Left lung (tissue), 14 donors: ENCODE measurements at places on chromosomes 3 and 15. TPM values are rescaled to one million over a fixed set of nuclear protein-coding genes. Genes with fewer than 3 reads are reported as not detected.

DNA sequence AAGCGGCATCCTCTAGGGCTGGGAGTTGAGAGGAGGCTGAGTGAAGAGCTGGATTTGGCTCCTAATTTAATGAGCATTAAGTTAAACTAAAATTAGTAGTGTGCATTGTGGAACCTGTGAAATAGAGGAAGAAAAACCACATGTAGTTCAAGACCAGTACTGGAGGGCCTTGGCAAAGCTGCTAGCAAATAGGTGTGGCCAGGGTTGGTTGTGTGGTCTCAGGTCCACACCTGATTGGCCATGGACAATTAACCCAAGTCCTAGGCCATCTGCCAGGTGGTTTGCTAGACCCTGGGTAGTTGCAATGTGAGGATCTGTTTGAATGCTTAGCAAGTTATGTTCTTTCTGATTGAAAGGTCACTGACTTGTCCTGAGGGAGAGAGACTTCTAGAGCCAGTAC is 275.5 kb downstream of the PDCD6IP start:
- no peak overlapping the region for H3K4me3 ChIP-seq
- H3K36me3 ChIP-seq = no peaks in the 10 kb centered on the region
- no peak for DNase-seq
- no peaks in the 10 kb centered on the region for H3K27me3 ChIP-seq

- no peaks in the 10 kb centered on the region for H3K27me3 ChIP-seq
- no peak overlapping the region for H3K27ac ChIP-seq
- no peak for DNase-seq
- peaks cover 69% of the 10 kb centered on the region for H3K4me1 ChIP-seq
- H3K4me3 ChIP-seq = no peak overlapping the region
Observed at GRCh38 chr3:45607790-45608189, 13.2 kb downstream of the LIMD1 start.

DNA sequence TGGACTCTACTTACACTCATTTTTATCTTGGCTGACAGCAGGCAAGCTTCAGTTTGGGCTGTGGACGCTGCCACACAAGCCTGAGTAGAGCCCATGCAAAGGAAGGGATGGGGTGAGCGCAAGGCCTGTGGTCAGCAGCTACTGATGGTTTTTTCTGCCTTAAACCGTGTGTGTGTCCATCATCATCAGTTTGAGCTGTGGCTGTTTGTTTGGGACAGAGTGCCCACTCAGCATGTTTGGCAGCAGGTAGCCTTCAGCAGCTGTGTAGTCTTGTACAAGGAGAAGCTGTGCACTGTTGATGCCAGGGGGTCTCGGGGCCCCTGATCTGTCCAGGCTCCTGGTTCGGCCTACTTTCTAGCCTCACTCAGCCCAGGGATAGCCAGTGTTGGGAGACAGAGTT is 3.5 kb downstream of the RBM15B start:
- no peak overlapping the region for H3K4me3 ChIP-seq
- DNase-seq = no peak
- H3K36me3 ChIP-seq = peaks cover 4% of the 10 kb centered on the region
- H3K27me3 ChIP-seq = no peaks in the 10 kb centered on the region
- no peak overlapping the region for H3K27ac ChIP-seq

DNA sequence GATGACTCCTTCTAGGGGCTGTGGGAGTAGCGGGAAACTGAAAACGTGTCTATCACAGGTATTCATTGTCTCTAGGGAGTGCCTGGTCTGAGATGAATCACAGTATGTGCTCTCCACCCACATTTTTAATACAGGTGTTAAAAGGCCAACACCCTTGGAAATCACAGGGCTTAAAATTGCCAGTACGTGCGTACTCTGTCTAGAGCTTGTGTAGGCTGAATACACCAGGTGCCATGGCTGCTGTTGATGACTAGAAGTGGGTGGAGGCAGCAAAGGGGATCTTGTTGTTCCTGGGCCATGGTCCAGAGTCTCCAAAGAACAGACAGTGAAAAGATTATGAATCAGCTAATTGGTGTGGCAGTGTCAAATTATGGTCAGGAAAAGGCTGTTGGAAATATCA is 35.1 kb upstream of the P3H2 start:
- no peak overlapping the region for H3K4me3 ChIP-seq
- H3K4me1 ChIP-seq = no peaks in the 10 kb centered on the region
- no peak overlapping the region for H3K27ac ChIP-seq
- DNase-seq = no peak

DNA sequence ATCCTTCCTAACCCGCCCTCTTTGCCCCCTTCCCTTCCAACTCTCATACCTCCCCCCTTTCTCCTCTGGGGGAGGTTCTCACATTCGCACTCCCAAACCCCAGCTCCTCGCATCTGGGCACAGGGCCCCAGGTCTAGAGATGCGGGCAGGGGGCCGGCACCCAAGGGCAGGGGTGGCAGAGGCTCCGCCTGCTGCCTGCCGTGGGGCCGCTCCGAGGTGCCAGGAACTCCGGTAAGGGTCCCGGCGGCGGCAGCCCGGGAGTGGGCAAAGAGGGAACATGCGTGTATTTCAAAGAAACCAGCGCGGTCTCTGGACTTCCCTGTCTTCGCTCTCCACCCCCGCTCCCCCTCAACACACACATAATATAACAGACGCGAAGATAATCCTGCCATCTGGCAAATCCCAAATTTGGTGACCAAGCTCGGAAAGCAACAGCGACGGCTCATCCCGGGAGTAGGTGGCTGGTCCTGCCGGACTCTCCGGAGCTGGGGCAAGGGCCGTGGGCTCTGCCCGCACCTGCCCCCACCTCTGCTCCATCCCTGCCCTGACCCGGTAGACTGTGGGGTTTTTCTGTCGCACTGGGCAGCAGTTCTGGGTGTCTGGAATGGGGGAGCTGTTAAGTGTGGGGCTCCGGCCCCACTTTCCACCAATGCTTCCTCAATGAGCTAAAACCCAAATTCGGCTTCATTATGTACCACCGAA is 31.0 kb downstream of the NR2F2 start:
- H3K4me3 ChIP-seq = no peak overlapping the region
- H3K27me3 ChIP-seq = peaks cover 98% of the 10 kb centered on the region
- H3K27ac ChIP-seq = no peak overlapping the region
- DNase-seq = peak; percentile 78

GRCh38 chr3:127608362-127608718 is 10.1 kb downstream of the MCM2 start:
- no peak overlapping the region for H3K27ac ChIP-seq
- DNase-seq = no peak

- H3K4me3 ChIP-seq = no peak overlapping the region
- no peak for DNase-seq
- no peaks in the 10 kb centered on the region for H3K27me3 ChIP-seq
- H3K4me1 ChIP-seq = no peaks in the 10 kb centered on the region
- H3K36me3 ChIP-seq = no peaks in the 10 kb centered on the region
- H3K27ac ChIP-seq = no peak overlapping the region
Observed at GRCh38 chr3:180409883-180410282, 192.1 kb upstream of the TTC14 start.

- H3K27me3 ChIP-seq = no peaks in the 10 kb centered on the region
- H3K4me1 ChIP-seq = peaks cover 29% of the 10 kb centered on the region
- no peak for DNase-seq
- peak overlapping the region; percentile 60 for H3K27ac ChIP-seq
- H3K36me3 ChIP-seq = peaks cover 8% of the 10 kb centered on the region
Observed at GRCh38 chr15:72272997-72273352, 621 bp upstream of the PARP6 start.

GRCh38 chr3:123767009-123767372 is 117.1 kb downstream of the MYLK start:
- H3K27me3 ChIP-seq = no peaks in the 10 kb centered on the region
- H3K4me3 ChIP-seq = no peak overlapping the region
- no peak overlapping the region for H3K27ac ChIP-seq
- DNase-seq = no peak
- no peaks in the 10 kb centered on the region for H3K4me1 ChIP-seq

DNA sequence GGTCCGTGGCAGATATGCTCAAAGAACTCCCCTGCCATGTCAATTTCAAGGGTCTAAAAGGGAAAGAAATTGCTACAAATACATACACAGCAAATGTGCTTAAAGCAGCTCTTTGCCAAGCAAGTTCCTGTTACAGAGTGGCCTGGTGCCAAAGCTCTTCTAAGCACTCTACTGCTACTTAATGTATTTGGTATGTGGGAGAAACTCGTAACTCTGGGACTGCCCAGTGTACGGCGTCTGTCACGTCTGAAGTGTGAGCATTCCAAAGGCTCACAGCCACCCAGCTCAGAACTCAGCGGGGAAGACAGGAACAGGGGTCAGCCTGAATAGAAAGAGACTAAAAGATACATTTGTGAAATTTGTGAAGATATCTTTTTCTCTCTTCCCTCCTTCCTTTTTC is 54.6 kb downstream of the RBMS3 start:
- peak overlapping the region; percentile 6 for H3K4me3 ChIP-seq
- H3K4me1 ChIP-seq = peaks cover 27% of the 10 kb centered on the region
- peak overlapping the region; percentile 81 for H3K27ac ChIP-seq
- no peaks in the 10 kb centered on the region for H3K36me3 ChIP-seq
- peak; percentile 97 for DNase-seq

Gene DNAJA4
- 17.2 TPM for total RNA-seq

Gene ACP3
- total RNA-seq = 11.9 TPM

Gene DPPA4
- 0.16 TPM for total RNA-seq

Gene PLCL2
- 10.1 TPM for total RNA-seq
